ENCODE measurements at places on chromosomes 13 and 19.

DNA sequence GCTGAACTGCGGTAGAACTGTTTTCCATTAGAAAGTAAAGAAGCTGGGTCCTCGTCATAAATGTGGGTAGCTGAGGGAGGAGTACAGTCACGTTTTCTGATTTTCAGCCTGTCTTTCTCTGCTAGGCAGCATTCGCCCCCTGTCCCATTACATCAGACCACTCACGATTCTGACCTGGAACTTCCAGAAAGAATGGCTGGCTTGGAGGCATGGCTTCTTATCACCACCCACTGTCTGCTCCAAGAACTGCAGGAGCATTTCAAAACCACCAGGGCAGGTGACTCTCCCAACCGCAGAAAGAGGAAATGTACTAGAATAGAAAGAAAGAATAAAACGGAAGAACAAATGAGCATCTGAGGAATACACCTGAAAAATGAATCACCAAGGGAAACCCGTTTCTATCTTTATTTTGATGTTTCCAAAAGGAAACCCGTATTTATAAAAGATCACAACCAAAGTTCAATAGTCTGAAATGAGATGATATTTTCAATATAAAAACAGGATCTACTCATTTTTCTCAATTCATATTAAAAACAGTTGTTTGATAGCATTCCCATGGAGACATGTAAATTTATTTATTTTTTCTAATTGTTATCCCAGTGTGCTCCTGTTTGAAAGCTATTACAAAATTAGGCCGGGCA is 22.1 kb upstream of the POMP start:
- peak; percentile 82 for DNase-seq

DNA sequence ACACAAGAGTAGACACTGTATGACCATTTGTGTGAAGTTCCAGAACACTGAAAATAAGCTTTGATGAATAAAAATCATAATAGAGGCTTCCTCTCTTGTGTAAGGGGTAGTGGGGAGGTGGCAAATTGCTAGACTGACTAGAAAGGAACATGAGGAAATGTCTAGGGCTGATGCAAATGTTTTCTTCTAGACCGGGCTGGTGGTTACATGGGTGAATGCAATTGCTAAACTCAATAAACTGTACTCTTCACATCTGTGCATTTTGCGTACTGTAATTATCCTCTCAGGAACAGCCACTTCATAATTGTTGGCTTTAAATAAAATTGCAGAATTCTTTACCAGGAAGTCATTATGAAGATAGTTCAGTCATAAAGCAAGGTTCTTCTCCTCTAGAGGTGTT is 5.2 kb upstream of the KBTBD7 start:
- DNase-seq = peak; percentile 15

GRCh38 chr13:90027409-90027808 is 1320.1 kb upstream of the MIR17HG start:
- no peak for DNase-seq

GRCh38 chr13:50244713-50245574 is 229.7 kb downstream of the KCNRG start:
- peak; percentile 30 for DNase-seq

DNA sequence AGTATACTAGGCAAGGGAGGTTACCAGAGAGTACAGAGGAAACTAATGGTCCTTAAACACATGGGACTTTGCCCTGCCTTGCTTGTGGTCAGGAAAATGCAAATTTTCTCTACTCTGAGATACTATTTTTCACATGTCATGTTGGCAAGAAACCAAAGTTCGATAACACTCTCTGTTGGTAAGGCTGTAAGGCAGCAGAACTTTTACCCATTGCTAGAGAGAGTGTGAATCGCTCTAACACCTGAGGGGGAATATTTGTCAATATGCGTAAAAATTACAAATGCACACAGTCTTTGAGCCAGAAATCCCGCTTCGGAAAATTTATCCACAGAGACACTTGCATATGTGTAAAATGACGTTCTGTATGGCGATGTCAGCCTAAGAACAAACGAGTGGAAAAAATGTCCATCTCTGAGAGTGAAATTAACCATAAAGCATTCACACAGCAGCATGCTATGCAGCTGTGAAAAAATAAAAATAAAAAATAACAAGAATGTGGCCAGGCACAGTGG is 9.5 kb upstream of the RFX1 start:
- DNase-seq = no peak

DNA sequence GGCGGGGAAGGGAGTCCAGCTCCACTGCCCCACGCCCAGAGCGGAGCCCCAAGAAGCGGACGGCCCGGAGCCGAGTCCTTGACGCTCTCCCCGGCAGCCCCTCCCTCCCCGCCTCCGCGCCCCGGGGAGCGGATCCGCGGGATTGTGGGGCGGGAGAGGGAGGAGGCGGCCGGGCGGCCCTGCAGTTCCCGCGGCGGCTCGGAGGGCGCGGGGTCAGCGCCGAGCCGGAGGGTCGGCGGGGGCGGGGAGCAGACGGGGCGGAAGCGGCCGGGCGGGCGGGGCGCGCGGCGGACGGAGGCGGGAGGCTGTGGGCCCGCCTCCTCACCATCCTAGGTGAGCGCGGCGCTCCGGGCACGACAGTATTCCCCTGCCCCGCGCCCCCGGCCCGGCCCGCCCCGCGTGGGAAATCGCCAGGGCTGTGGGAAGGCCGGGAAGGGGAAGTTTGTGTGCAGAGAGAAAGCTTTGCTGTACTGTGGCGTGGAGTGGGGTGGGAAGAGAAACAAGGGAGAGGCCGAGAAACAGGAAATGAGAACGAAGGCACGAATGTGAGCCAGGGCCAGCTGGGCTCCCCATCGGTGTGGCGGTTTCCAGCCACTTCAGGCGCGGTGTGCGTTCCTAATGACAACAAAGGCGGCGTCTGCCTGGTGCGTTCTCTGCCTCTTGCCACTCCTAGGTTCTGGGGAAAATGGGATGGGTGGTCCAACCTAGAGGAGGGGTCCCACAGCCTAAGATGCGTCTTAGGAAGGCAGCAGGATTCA is 1.3 kb upstream of the KLF12 start:
- peak; percentile 34 for DNase-seq

GRCh38 chr13:77537289-77537919 is 1.9 kb downstream of the SCEL start:
- no peak for DNase-seq

GRCh38 chr13:73228546-73228945 is 169.7 kb downstream of the KLF5 start:
- DNase-seq = no peak

DNA sequence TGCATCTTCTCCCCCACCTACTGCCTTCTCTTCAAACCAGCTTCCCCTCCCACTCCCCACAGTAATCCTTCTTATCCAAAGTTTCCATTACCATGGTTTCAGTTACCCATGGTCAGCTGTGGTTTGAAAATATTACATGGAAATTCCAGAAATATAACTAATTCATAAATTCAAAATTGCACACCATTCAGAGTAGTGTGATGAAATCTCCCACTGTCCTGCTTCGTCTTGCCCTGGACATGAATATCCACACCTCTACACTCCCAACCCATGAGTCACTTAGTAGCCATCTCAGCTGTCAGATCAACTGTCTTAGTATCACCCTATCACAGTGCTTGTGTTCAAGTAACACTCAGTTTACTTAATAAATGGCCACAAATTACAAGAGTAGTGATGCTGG is 3.8 kb upstream of the KCTD12 start:
- DNase-seq = no peak

GRCh38 chr19:50912727-50913716 is 1.8 kb upstream of the KLK4 start:
- peak; percentile 35 for DNase-seq

- DNase-seq = no peak
These were observed 949 bp upstream of the ZNF260 start for GRCh38 chr19:36528921-36529518.

- peak; percentile 22 for DNase-seq
These were observed 7.2 kb downstream of the UHRF1 start for GRCh38 chr19:4916292-4917082.

GRCh38 chr13:52461265-52461664 is 6.0 kb downstream of the CKAP2 start:
- no peak for DNase-seq

DNA sequence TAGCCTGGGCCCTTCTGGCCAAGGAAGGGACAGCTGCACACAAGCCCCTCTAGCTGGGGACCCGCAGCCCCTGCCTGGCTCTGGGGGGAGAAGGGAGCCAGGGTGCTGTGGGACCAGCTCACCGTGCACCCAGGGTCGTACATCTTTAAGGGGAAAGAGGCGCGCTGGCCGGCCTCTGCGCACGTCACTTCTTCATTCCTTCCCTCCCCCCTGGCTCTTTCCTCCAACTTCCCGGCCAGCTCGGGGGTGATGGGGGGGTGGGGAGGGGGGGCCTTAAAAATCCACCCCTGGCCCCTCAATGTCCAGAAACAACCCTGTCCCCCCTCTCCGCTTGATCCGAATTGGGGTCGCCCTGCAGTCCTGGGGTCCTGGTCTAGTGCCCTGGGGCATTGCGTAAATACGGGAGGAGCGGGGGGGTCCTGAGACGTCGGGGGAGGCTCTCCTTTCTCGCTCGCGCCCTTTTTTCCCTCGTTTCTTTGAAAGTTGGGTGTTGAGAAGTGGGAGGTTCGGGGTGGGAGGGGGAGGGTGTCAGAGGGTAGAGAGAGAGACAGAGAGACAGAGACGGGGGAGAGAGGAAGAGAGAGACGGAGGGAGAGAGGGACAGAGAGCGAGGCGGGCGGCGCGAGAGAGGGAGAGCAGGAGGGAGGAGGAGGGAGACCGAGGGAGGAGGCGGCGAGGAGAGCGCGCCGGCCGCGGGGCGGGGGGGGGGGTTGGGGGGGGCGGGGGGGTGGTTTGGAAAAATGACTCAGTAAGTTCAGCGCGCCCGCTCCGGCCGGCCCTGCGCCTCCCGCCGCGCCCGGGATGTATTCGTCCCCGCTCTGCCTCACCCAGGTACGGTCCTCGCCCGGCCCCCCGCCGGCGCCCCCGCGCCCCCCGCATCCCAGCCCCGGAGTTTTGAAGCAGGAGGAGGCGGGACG is at the start of gene NFIC:
TSS of gene NFIC (plus strand) at position 748 of the 917 bp plus-strand sequence. CDS start at position 802, 54 bp downstream.
- peak; percentile 47 for DNase-seq

DNA sequence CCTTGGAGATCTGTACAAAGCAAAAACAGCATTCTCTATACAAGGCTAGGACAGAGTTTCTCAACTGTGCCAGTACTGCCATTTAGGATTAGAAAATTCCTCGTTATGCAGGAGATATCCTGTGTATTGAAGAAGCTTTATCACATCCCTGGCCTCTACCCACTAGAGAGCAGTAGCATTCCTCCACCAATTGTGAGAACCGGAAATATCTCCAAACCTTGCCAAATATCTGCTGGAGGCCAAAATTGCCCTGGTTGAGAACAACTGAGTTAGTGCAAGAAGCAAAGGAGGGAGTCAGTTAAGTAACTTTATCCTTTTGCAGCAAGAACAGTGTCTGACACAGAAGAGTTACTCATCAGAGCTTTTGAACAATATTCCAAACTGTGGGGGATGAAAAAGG is 16.2 kb upstream of the FREM2 start:
- no peak for DNase-seq

Measured in inflammatory macrophage (primary cell).